ENCODE measurements at places on chromosomes 3 and 15.
A peak's percentile ranks its signal among the peaks of the same experiment; 100 is the strongest.

- DNase-seq: peak; percentile 38
Observed at GRCh38 chr3:16516695-16517481, 3.4 kb upstream of the RFTN1 start.

- no peak for DNase-seq
Observed at GRCh38 chr3:49722896-49723295, 855 bp downstream of the GMPPB start.

DNA sequence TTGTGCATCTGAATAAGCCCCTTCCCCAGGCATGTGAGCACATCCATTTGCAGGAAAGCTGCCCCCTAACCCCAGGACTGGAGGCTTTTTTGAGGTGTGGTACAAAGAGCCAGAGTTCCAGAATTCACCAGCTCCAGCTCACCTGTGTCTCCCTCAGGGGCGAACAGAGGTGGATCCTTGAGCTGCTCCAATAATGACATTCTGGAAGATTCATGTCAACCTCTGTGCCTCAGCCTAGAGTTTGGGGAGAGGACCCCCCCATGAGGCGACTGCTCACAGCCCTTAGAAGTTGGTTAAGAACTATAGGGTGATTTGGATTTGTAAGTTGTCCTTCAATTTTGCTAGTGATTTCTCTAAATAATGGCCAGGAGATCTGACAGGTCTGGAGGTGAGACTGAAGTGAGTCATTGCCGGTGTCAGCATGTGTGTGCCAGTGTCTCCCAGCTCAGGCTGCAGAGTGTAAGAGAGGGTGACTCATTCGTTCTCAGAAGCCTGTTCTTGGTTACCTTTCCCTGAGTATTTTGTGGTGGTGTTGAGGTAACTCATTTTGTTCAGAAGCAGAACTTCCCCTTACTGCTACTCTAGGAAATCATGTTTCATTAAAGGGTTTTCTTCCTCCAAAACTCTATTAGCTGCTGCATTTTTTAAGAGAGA is 136.9 kb upstream of the TOPAZ1 start:
- DNase-seq: peak; percentile 37

DNA sequence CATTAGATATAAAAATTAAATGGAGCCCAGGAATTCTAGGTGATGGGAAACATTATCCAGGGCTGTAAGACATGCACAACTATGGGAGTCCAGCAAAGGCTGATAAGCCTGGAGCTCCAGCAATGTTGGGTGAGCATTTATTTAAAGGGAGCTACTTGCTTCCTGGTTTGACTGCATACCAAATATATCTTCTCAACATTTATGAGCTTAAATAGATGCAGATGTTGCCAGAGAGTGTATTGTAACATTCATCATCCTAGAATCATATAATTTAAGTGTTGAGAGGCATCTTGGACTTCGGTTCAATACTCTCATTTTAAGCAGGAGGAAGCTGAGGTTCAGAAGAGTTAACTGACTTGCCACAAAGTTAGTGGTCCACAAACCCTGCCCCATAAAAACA is 12.2 kb upstream of the POLR2M start:
- no peak for DNase-seq

GRCh38 chr3:145767909-145768308 is 393.1 kb downstream of the PLOD2 start:
- peak; percentile 3 for DNase-seq

- DNase-seq: no peak
Observed at GRCh38 chr15:66505818-66506217, 692 bp downstream of the ZWILCH start.

DNA sequence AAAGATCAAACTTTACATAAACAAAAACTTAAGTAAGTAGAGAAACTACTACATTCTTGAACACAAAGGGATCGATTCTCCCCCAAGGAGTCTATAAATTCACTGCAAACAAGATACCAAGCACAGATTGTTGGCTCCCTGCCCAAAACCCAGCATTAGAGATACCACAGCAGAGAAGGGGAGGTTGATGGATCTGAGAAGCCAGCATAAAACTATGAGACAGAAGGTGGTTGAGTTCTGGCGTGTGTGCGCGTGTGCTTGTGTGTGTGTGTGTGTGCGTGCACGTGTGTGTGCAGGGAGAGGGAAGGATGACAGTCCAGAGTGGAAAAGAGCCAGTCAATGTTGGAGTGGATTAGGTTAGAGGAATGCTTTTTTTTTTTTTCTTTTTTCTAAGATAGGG is 143.2 kb upstream of the PRR20G start:
- no peak for DNase-seq

DNA sequence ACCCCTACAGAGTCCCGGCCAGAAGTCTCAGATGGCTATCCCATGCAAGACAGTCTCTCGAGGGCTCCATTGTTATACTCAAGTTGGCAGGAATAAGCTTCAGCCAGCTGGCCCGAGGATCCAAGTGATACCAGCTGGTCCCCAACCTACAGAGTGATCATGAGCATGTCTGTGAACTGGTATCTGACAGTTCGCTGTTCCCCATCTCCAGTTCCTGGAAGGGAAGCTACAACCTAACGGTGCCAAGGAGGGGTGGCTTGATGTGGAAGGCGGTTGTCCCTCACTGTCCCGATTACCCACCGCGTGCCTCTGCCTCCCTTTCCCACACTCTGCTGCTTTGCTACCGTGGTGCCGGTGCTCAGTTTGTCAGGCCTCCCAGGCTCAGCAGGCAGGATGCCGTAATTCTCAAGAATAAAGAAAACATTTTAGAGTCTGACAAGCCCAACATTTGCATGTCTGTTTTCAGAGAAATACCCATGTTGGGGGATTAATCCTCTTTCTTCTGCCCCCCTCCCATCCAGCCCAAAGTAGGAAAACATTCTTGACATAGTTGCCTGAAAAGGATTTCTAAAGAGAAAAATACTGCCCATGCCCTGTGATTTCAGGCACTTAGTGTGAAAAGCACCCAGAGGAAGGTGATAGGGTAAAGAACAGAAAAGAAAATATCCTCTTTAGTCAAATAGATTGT is 49.4 kb upstream of the HES1 start:
- DNase-seq: no peak

GRCh38 chr3:124941771-124942170 is 7.2 kb upstream of the MUC13 start:
- no peak for DNase-seq

DNA sequence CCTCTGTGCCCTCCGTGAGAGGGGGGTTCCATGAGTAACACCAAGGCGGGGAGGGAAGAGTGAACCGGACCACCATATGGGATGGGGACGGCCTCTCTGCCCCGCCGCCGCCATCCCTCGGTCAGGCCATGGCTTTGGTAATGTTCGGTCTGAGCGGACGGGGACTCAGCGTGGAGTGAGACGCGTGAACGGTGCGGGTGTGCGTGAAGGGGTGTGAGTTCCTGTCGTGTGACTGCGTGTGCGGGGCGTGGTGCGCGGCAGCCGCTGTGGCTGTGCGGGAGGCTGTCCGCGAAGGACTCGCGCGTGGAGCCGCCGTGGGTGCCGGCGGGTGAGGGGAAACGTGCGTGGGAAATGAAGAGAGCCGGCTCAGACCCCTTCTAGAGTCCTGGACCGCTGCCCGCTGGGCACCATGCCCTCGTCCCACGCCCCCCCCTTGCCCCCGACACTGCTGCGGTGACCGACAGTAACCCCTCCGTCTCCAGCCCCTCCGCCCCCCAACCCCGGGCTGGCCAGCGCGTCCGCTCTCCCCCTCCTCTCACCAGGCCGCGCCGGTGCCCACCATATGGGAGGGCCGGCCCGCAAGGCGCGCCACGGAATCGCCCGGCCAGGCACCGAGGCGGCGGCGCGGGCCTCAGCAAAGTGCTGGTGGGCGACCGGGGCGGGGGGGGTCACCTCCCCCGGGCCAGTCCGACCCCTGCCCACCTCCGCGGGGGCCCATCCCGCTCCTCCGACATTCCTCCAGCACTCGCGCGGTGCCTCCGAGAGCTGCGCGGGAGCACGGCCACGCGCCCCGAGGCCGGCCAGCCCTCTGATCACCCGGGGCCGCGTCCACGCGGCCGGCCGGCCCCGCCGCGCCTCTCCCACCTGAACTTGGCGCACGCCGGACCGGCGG is 589 bp downstream of the KLF15 start:
- DNase-seq: no peak

GRCh38 chr3:72031581-72031980 is 246.6 kb upstream of the PROK2 start:
- DNase-seq: peak; percentile 3

DNA sequence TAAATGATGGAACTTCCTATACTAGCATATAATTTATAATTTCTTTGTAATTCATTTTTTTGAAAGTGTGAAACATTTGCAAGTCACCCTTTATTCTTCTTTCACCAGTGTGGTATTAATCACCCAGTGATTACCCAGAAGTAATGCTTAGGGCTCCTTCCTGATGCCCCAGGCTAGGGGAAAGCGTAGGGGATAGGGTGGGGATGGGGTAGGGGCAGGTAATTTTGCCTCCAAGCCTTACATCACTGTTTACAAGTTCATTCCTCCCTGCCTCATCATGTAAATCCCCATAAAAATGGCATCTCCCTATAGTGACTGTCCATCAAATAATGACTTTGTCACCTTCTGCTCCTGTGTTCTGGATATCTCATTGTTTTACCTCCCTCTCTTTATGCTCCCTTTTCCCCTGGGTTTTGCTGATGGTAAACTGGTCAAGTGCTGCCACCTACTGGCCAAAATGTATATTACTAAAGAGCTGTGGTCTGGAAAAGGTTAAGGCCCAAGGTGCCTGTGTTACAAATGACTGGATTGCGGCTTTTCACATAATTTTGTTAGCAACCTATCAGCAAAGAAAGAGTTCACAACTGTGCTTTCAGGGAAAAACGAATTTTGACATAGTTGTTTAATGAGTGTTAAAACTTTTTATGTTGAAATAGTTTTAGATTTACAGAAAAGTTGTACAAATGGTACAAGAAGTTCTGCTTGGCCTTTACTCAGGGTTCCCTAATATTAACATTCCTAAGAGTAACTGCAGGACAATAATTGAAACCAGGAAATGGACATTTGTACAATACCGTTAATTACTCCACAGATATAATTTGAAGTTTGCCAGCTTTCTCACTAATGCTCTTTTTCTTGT is 54.7 kb downstream of the ONECUT1 start:
- DNase-seq: peak; percentile 20

- DNase-seq: peak; percentile 76
Observed at GRCh38 chr3:36648241-36649034, 115.9 kb downstream of the DCLK3 start.

Measured in amniotic stem cell (primary cell).